NCI-H2029 (cell line): ENCODE measurements at places on chromosomes 7 and 10.

DNA sequence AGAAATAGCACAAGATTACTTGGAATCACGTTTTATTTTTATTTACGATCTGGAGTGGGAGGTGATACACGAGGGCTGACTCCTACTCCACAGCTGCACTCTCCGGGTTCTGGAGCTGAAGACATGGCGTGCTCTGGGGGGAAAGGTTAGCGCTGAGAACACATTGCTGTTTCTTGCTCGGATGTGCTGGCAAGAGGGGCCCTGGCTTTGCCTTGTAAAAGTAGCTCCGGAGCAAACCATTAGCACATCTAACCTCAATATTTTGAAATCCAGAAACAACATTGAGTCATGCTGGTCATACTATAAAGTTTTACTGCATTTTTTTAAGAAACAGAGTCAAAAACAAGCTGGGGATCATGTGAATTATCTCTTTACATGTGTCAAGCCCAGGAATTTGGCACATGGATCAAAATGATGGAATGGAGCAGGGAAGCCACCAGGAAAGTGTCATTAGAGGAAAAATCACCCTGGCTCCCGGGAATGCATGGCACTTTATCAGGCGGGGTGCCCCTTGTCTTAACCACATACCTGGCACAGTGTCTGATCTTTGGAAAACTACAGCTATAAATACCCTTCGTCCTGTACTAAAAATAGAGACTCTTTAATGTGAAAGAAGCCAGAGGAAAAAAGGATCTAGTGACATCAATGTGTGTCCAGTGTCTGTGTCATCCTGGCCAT is 31.6 kb upstream of the LYZL1 start:
- no peak for DNase-seq

DNA sequence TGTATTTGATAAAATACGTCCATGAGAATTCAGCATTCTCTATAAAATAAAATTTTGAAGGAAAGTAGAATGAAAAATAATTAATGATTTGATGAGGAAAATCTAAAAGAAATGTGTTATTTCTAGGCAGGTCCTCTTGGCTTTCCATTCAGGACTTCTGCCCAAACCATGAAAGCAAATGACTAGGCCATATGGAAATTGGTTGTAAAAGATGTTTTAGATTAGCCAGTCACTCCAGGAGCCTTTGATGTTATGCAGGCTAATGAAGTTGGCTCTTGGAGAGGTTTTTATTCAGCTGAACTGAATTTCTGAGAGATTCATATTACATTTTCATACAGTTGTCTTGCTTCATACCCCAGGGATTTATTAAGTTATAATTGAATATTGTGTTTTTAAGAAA is 452.8 kb downstream of the SDK1 start:
- DNase-seq, result no peak

- DNase-seq, result no peak
Measured at GRCh38 chr10:110498087-110498981, 627 bp downstream of the DUSP5 start.

DNA sequence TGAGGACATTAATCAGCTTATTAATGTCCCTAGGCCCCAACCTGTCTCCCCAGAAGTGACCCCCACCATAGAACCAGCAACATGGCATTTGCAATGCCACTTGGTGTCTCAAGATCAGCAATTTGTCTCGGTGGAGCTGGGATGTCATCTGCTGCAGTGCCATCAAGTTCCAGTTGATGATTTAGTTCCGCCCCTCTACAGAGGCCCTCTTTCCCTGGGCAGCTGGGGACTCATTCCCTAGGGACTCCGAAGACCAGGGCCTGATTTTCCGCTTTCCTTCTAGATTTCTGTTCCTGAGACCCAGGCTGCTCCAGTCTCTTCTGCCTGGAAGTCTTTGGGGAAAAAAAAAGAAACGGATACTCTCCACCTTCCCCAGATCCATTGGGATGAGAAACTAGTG is 122.5 kb upstream of the NANOS1 start:
- DNase-seq, result no peak

DNA sequence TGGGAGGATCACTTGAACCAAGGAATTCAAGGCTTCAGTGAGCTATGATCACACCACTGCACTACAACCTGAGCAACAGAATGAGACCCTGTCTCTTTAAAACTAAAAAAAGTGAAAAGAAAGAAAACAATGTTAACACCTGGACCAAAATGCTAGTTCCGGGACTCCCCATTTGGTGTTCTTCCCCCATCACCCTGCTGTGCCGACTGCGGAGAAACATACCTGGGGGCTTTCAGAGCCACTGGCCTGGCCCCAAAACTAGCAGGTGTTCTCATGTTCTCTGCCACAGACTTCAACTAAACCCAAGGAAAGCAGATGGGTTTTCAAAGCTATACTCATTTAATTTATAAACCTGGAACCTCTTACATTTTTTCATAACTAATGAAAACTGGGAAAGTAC is 250.9 kb downstream of the KIAA1217 start:
- DNase-seq, result no peak

DNA sequence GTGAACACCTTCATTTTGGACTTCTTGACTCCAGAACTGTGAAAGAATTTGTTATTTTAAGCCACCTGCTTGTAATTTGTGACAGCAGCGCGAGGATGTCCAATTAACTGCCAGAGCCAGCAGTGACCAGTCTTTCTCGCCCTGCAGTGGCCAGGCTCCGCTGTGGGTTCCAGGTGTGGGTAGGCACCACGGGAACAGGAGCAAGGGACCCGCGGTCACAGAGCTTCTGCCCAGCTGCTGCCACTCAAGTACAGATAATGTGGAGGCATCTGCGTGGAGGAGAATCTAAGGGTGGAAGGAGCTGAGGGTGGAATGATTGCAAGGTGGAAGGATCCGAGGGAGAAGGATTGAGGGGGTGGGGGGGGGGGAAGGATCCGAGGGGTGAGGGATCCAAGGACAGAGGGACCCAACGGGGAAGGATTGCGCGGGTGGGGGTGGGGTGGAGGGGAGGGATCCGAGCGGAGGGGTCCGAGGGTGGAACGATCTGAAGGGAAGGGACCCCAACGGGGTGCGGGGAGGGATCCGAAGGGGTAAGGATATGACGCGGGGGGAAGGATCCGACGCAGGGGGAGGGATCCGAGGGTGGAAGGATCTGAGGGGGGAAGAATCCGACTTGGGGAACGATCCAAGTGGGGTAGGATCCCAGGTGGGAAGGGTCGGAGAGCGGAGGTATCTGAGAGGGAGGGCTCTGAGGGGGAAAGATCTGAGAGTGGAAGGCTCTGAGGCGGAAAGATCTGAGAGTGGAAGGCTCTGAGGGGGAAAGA is 3.6 kb downstream of the CALY start:
- DNase-seq, result no peak

DNA sequence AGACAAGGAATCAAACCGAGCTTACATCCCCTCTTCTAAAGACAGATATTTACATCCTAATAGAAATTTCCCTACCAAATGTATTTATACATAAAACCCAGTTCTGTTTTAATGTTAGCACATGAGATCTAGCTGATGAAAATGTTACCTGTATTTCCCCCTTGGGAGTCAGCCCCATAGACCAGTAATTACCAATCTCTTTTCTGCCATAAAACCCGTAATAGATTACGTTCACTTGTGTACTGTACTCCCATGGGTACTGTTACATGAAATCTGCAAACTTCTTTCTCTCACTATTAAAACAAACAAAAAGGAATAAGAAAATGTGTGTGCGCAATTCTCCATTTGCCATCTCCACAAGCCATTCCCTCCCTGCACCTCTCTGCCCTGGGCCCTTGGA is 450.9 kb downstream of the CALN1 start:
- no peak for DNase-seq

DNA sequence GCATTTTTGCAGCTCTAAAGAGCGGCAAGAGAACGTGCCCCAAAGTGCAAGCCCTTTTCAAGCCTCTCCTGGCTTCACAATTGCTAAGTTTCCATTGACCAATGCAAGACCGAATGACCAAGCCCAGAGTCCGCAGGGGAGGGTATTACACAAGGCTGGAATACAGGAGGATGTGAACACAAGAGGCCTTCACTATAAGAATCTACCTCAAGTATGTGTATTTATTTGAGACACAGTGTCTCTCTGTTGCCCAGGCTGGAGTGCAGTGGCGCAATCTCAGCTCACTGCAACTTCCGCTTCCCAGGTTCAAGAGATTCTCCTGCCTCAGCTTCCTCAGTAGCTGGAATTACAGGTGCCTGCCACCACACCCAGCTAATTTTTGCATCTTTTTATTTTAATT is 22.2 kb upstream of the TPST1 start:
- no peak for DNase-seq

DNA sequence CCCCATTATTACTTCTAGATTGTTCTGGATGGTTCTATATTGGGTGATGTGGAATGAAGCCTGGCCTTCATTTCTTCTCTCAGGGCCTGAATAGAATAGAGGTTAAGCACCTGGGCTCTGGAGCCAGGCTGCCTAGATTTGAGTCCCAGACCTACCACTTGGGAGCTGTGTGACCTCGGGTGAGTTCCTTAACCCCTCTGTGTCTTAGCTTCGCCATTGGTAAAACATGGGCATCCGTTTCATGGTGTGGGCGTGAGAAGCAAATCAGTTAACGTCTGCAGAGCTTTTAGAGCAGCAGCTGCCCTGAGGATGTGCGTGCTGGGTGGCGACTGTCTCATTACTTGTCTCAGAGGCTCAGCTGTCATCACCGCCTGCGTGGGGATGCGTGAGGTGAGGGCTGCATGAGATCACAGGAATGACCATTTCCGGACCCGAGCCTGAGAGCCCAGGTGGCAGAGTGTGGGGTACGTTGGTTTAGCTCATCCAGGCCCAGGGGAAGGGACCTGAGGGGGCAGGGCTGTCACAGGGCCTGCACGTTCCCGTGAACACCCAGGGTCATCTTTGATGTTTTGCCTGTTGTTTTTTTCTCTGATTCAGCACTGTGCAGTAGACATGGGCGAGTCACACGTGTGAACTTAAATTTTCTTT is 9.7 kb downstream of the AGAP3 start:
- DNase-seq, result no peak

GRCh38 chr7:29859524-29860185 is 53.3 kb downstream of the WIPF3 start:
- no peak for DNase-seq

- DNase-seq, result no peak
Measured at GRCh38 chr10:102460836-102461186, 9.5 kb upstream of the C10orf95 start.

- DNase-seq, result no peak
Measured at GRCh38 chr10:76086761-76087639, 655.6 kb downstream of the LRMDA start.

DNA sequence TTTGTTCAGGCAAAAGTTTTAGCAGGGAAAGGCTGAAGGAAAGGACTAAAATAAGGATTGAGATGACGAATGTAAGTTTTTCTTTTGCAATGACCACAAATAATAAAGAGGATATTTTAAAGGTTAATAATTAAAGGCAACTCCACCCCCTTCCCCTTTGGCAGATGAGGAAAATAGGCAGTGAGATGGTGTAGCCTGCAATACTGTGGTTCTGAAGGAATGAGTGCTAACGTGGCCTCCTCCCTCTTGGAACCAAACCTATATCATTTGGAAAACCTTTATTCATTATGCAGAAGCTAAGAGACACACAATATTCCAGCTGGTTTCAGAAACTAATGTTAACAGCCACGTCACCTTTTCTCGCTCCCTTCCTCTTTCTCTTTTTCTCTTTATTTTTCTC is 70.9 kb upstream of the COL1A2 start:
- DNase-seq, result no peak

DNA sequence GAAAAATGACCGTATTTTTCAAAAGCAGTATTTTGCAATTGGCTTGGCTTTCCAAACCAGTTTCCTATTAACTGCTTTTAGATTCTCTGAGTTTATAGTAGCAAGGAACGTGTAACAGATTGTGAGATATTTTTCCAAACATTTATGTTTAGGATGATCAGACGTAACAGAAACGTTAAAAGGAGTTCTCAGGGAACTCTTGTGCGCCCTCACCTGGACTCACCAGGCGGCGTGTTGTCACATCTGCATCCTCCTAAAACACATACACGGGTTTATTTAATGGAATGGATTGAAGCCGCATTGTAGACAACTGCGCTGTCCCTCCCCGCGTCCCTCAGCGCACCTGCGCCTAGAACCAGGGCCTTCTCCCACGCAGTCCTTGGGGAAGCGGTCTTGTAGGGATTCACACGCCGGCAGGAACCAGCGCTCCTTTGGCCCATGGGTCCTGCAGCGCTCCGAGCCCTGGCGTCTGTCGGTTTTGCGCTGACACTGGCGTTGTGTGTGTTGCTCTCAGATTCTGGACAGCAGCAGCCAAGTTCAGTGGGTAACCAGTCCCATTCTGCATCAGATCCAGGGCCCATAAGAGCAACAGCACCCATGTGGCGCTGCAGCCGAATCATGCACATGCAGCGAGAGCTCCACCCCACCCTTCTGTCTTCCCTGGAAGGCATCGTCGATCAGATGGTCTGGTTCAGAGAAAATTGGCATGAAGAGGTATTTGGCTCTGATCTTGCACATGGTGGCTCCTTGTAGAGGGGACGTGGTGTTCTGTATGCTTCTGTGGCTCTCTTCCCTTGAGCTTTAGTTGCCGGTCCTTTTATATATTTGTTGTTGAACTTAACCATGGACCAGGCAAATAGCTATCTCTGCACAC is 114.9 kb downstream of the TRRAP start:
- no peak for DNase-seq

DNA sequence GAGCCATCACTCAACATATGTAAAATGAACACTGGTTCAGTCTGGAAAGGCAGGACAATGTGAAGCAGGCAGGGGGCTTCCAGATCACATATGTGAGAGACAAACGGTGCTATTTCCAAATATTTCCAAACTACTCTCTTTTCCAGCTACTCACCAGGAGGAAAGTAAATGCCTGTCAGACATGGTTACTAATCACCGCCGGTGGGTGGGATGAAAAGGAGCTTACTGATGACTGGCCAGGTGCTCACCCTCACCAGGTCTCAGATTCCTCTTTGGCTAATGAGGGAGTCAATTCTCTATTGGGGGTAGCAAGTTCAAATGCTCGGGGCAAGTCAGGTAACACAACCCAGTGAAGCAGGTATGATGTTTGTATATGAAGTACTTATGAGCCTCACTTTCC is 9.7 kb upstream of the MSMB start:
- no peak for DNase-seq

GRCh38 chr7:128880791-128881457 is 18.3 kb downstream of the ATP6V1F start:
- DNase-seq, result no peak

DNA sequence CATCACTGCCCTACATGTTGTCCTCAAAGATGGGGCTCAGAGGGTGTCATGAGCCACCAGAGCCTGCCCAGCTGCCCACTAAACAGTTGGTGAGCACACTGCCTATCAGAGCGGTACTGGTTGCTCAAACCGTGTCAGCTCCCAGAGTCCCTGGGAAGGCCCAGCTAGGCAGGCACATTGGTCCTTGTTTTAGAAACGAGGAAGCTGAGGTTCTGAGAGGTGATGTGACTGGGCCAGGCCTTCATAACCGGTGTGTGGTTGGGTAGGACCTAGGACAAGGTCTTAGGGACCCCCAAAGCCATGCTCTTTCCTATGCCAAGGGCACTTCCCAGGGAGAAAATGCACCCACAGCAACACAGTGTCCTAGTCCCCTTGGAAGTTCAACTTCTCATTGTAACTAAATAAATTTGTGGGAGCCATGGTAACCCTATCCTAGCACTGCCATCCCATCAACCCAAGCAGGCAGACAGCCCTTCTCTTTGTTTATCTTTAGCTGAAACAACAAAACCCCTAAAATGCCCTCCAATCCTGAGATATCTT is 174.7 kb upstream of the PDE1C start:
- no peak for DNase-seq

GRCh38 chr7:131039355-131039762 is 288.3 kb upstream of the MKLN1 start:
- no peak for DNase-seq
